M059J (cell line): ENCODE measurements at places on chromosomes 2 and 18.
A peak's percentile ranks its signal among the peaks of the same experiment; 100 is the strongest.

DNA sequence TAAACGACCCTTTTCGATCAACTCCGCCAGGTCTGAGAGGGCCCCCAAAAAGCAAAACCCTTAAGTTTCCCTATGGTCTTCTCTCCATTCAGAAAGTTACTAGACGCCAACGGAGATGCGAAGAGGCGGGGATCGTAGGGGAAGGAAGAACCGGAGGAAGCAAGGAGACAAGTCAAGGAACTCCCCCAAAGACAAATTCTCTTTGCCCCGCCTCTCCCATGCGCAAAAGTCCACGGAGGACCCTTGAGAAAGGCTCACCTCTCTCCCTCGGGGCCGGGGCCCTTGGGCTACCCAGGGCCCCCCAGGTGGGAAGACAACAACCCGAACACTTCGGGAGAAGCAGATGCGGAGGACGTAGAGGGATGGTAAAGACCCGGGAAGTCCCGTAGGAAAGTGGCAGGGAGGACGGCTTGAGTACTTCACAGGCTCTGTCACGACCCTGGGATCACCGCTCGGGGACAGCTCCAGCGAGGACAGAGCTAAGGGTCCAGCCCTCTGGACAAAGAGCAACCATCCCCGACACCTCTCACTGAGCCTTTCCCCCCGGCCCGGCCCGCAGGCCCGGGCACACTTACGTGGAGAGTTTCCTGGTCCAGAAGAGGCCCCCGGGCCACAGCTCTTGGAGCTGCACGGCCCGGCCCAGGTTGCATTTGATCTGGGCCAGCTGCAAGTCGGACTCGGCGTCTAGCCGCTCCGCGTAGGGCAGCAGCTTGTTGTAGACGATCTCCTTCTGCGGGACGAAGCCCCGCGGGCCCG lies 647 bp downstream of the PSME4 start:
- peak; percentile 53 for DNase-seq

DNA sequence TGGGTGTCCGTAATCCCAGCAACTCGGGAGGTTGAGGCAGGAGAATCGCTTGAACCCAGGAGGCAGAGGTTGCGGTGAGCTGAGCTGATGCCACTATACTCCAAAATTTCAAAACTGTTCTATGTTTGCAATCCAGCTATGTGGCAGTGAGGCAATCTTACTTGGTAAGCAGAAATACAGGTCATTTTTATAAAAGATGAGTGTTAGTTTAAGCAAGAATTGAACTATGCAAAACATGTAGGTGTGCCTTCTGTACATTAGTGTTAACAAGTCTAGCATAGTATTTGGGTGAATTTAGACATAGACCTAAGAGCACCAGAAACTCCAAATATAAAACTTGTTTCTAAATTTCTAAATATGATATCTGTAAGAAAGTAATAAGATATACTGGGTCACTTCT lies 7.2 kb downstream of the DSC1 start:
- no peak for DNase-seq

- DNase-seq, result peak; percentile 74
These were observed at the start of gene ARL4C for GRCh38 chr2:234496835-234497593. Gene ARL4C, minus strand, starts transcription at chr2:234497081. Its CDS starts 495 bp downstream, at chr2:234496586.

GRCh38 chr2:195608768-195609454 lies 48.1 kb upstream of the SLC39A10 start:
- no peak for DNase-seq

GRCh38 chr2:193891023-193891422 lies 1696.3 kb upstream of the TMEFF2 start:
- DNase-seq, result no peak

DNA sequence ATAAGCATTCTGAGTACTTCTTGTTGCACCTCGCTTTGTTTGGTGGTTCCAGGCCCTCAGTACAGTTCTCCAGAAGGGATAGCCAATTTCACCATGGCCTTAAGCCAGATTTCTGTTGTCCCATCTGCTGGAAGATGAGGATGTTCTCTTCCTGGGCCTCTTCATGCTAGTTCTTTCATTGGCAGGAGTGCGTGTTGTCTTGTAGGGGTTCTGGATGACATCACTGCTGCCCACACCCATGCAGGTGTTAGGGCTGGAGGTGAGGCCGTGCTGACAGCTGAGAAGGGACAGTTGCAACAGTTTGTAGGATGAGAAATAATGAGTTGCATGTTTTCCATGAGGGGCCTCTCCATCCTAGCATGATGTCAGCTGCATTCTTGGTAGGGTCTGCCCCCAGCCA lies 142.9 kb downstream of the LDLRAD4 start:
- DNase-seq, result no peak

GRCh38 chr18:4430836-4431235 lies 24.3 kb downstream of the DLGAP1 start:
- no peak for DNase-seq

DNA sequence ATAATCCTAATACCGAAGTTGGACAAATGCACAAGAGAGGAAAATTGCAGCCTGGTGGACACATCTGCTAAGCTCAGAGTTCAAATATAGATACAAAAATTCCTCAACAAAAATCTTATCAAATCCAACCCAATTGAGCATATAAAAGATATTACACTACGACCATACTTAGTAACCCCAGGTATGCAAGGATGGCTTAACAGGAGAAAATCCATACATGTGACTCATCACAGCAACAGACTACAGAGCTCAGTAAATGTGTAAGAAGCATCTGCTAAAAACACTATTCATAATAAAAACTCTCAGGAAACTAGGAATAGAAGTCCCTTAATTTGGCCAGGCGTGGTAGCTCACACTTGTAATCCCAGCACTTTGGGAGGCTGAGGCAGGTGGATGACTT lies 28.3 kb downstream of the HS6ST1 start:
- DNase-seq, result peak; percentile 22

DNA sequence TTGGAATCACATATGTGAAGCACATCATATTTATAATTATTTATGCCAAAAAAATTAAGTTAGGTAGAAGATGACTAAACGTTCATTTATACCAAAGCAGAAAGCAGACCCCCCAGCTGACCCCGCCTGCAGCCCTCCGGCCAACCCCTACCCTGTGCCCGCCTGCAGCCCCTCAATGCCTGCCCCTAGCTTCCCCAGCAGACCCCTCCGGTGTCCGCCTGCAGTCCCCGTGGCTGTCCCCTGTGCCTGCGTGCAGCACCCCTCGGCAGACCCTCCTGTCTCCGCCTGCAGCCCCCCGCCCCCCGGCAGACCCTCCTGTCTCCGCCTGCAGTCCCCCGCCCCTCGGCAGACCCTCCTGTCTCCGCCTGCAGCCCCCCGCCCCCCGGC lies 136.2 kb downstream of the NFATC1 start:
- DNase-seq, result no peak

GRCh38 chr2:25988134-25988533 lies 5.8 kb upstream of the KIF3C start:
- DNase-seq, result no peak

- no peak for DNase-seq
These were observed 179.2 kb downstream of the SETBP1 start for GRCh38 chr18:44859751-44860439.

GRCh38 chr2:236861944-236862343 lies 223.7 kb upstream of the COPS8 start:
- DNase-seq, result no peak

DNA sequence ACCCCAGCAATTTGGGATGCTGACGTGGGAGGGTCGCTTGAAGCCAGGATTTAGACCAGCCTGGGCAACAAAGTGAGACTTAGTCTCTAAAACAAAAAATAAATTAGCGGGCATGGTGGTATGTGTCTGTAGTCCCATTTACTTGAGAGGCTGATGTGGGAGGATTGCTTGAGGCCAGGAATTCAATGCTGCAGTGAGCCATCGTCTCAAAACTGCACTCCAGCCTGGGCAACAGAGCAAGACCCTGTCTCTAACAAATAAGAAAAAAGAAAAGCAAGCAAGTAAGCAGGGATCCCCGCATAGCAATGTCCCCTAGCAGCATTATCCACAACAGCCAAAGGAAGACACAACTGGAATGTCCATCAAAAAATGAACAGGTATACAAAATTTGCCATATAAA lies 3.4 kb downstream of the TXNL1 start:
- DNase-seq, result no peak

DNA sequence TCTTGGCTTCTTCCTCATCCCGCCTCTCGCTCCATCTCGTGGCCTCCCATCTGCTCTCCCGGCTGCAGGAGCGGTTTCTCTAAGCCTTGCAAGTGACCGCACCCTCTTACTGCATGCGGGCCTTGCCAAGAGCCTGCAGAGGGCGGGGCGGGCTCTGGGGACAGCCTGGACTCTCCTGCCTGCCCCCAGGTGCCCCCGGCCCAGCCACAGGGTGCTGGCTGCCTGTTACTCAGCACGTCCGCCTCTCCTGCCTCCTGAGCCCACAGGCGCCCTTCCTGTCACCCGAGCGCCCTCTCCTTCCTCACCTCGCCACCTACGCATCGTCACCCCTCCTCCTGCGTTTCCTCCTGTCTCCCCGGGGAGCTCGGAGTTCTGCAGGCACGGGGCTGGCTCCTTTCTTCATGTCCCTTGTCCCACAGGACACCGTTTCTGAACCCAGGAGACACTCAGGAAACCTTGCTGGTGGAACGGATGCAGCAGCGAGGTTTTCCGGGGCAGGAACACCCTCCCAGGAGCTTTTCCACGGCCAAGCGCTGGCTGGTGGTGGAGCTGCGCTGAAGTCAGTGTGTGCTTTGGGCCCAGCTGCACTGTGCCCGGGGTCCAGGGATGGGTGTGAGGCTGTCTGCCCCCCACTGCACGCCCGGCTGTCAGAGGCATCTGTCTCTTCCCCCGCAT lies 28.5 kb downstream of the HPCAL1 start:
- no peak for DNase-seq

- no peak for DNase-seq
These were observed 57.3 kb upstream of the C2orf15 start for GRCh38 chr2:99084256-99084655.

- peak; percentile 27 for DNase-seq
These were observed 27.6 kb upstream of the GNAL start for GRCh38 chr18:11661430-11661829.

- no peak for DNase-seq
These were observed 103.6 kb upstream of the TGFA start for GRCh38 chr2:70657246-70657645.

DNA sequence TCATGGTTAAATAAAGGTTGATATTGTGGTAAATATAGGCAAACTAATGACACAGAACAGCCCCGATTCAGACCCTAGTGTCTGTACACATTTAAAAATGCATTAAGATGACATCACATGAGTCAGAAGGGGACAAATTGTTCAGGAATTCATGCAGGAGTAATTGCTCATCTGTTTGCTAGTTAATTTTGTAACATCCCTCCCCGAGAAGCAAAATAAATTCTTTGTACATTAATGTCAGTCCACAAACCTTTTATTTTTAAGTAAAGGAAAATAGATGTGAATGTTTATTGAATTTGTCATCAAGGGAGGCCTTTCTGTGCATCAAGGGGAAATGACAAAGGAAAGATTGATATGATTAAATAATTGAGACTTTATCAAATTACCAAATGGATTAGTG lies 69.9 kb downstream of the SH3BP4 start:
- DNase-seq, result peak; percentile 95
